ENCODE measurements at places on chromosomes 3 and 15. TPM values are rescaled to one million over a fixed set of nuclear protein-coding genes. Genes with fewer than 3 reads are reported as not detected.
A peak's percentile ranks its signal among the peaks of the same experiment; 100 is the strongest.

SCN11A gene
- not detected for polyA plus RNA-seq

ABHD6 gene
- 8.2 TPM for polyA plus RNA-seq

IL5RA gene
- polyA plus RNA-seq, result 0.58 TPM

CHRM5 gene
- polyA plus RNA-seq, result not detected

SKIL gene
- 4.4 TPM for polyA plus RNA-seq

MCTP2 gene
- polyA plus RNA-seq, result 5.2 TPM

EEFSEC gene
- polyA plus RNA-seq, result 17.8 TPM

PLA2G4B gene
- polyA plus RNA-seq, result 2.8 TPM

KNG1 gene
- not detected for polyA plus RNA-seq

KLF15 gene
- not detected for polyA plus RNA-seq

MED12L gene
- polyA plus RNA-seq, result not detected

PATL2 gene
- 7.5 TPM for polyA plus RNA-seq

CA12 gene
- not detected for polyA plus RNA-seq

GRCh38 chr3:70233812-70234211, 78.6 kb downstream of the MDFIC2 start:
- no peak for DNase-seq

DNA sequence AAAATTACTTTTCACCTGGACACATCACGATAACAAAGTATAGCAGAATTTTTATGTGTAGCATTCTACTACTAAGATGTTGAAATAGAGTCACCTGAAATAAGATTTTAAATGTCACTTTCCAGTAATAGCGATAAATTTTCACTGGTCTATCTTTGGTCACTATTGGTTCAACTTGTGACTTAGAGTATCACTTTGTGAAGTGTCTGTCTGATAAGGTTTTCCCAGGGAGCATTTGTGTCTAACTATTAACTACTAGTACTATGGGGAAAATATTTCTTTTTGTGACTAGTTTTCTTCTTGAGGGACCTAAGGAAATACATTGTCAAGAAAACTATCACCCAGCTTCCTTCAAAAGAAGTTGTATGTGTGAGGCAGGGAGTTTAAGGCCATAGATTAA, 11.0 kb downstream of the TRPC1 start:
- DNase-seq, result no peak

DNA sequence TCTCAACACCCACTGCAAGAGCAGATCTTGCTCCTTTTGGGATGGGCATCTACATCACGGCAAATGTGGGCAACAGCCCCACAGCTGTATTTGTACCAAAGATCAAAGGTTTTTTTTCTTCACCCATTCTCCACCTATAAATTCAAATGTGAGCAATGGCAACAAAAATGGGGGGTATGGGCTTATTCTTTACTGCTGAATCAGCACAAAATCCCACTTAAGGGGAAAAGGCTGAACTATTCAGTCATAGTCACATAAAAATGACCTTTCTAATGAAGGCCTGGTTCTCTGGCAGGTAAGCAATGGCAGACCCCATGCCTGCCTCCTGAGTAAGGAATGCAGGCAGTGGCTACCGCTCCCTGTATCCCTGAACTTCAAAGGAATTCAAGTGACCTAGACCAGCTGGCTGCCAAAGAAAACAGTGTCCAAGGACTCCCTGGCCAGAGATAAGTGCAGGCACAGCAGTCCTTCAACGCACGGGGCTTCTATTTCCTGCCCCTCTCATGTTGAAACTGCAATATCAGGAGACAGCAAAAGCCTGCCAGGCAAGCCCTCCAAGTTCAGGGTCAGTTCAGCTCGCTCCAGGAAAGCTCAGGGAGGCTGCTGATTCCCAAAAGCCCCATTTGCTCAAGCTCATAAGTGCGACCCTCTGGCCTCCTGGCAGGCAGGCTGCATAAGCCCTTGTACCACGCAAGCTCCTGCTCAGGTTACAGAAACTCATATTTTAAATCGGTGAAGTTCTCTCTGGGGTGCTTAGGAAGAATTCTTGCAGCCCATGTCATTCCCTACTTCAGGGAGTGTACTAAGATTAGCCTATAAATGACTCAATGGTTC, 134.1 kb downstream of the PDZRN3 start:
- no peak for DNase-seq

- no peak for DNase-seq
Observed at GRCh38 chr3:194178669-194179068, 42.7 kb downstream of the HES1 start.

DNA sequence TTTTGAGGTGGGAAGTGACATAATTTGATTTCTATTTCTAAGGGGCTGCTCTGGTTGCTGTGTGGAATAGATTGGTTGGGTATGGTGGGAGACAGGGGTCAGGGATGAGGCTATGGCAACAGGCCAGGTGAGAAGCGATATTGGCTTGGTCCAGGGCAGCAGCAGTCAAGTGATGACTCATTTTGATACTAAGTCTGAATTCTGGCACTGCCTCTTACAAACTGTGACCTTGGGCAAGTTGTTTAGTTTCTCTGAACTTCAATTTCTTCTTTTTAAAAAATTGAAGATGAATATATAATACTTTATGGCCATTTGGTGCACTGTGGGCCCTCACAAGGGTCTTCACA, 40.4 kb upstream of the CLSTN2 start:
- no peak for DNase-seq

DNA sequence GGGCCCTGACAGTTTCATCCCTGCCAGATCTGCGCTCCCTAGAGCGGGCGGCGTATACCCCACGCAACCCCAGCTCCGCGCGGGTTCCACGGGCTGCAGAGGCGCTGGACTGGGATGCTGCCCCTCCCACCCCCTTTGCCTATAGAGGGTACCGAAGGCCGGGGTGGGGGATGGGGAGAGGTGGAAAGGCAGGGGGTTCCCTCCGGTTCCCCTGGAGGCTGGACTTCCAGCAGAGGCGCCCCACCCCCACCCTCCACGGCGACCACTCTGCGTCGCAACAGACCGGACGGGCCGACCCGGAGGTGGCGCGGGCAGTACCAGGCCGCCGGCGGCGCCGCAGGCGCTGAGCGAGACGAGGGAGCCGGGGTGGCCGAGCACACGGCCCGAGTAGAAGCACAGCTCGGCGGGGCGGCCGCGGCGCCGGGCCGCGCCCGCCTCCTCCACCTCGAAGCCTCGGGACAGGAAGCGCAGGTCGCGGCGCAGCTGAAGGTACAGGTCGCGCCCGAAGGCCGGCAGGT, 995 bp downstream of the ADAMTS17 start:
- DNase-seq, result no peak

GRCh38 chr3:188779281-188779980, 392.3 kb upstream of the TPRG1 start:
- no peak for DNase-seq

DNA sequence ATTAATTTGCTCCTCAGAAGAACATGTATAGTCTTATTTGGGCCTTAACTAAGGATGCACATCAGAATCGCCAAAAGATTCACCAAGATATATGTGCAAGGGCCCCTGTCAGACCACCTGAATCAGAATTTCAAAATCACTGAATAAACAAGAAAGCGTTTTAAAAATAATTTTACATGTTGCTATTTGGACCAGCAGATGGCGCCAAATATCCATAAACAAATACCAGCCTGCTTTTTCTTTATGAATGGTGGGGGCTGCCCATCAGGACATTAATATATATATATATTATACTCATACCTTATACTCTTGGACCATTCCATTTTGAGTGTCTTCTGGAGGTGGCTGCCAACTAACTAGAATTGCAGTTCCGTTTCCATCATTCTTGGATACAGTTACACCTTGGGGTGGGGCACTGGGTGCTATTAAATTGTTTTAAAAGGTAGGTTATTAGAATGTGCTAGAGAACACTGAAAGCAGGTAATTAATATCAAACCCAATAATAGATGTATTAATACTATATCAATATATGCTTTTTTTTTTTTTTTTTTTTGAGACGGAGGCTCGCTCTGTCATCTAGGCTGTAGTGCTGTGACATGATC, 1108.3 kb downstream of the ROBO1 start:
- no peak for DNase-seq

DNA sequence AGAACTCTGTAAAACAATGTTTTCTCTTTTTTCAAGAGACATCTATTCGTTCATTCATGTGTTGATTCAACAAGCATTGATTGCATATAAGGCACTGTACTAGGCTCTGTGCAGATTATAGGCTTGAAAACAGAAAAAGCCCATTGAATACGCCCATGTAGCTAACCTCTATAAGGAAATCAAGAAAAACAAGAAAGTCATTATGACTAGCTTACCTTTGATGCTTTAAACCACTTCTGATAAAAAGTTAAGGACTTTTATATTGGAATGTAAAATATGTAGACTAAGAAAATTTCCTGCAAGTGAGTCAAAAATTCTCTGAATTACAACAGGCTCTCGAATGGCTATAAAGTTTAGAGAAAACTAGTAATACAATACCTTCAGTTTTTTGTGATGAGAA, 92.5 kb downstream of the BDH1 start:
- no peak for DNase-seq

GRCh38 chr3:65334045-65334665, 646.4 kb upstream of the ADAMTS9 start:
- DNase-seq, result no peak

DNA sequence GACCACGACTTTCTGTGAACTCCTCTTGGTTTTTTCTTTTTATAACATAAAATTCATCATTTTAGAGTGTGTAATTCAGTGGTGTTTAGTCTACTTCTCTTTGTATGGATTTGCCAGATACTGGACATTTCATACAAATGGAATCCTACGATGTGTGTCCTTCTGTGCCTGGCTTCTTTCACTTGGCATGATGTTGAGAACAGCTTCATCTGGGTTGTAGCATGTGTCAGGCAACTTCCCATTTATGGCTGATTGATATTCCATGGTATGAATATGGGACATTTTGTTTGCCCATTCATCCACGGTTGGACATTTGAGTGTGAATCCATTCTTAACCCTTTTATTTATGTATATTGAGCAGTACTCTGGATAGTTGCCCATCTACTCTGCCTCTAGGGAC, 82.7 kb upstream of the KLF13 start:
- no peak for DNase-seq

DNA sequence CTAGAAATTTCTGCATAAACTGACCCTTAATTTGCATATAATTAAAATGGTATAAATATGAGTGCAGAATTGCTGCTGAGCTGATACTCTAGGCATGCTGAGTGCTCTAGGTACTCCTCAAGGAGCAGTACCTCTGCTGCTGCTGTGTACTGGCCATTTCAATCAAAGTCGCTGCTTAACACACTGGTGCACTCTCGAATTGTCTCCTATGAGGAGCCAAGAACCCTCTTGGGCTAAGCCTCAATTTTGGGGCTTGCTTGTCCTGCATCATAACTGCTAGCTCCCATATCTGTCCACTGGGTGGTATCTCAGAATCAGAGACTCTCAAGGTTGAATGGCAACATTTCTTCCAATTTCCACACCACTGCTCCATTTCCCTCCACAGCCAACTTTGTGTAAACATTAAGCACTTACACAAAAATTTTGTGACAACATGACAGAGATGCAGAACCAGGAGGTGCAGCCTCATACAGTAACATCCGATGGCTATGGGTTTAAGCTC, 82.5 kb downstream of the XXYLT1 start:
- DNase-seq, result no peak

GRCh38 chr3:189909573-189909972, 211.1 kb downstream of the P3H2 start:
- DNase-seq, result no peak

DNA sequence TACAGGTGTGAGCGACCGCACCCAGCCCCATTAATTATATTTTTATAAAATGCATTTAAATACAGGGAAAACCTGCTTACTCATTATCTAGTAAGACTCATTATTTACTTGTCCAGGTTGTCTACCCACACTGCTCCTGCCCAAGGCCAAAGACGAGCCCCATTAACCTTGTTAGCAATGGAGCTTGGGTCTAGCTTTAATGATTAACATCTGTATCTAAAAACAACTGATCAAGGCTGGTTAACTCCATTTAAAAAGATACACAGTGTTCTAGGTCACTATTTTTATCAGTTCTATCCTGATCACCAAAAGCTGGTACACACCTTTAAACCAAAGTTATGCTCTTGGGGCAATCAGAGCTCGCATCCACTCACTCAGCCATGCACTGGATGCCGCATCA, 10.4 kb upstream of the NCKIPSD start:
- DNase-seq, result no peak

- DNase-seq, result no peak
Observed at GRCh38 chr3:45473841-45474240, 85.5 kb downstream of the LARS2 start.

DNA sequence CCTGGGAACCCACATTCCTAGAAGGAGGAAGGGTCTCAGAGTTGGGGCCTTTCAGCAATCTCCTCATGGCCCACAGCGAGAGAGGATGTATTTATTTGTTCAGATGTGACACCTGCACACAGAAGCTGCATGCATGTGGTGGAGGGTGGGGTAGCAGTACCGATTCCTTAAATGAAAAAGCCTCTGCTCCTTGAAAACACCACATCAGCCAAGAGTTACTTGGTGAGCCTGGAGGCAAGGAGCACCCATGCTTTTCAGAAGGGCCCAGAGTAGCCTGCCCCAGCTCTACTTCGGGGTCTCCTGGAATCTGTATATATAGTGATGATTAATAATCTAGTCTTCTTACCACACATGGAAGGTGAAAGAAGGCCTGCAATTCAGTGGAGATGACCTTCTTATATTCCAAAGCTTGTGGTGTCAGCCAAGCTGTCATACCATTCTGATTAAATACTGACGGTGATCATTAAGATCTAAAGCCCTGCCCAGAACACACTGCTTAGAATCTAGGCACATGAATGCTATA, 33.5 kb downstream of the SEMA6D start:
- DNase-seq, result no peak

DNA sequence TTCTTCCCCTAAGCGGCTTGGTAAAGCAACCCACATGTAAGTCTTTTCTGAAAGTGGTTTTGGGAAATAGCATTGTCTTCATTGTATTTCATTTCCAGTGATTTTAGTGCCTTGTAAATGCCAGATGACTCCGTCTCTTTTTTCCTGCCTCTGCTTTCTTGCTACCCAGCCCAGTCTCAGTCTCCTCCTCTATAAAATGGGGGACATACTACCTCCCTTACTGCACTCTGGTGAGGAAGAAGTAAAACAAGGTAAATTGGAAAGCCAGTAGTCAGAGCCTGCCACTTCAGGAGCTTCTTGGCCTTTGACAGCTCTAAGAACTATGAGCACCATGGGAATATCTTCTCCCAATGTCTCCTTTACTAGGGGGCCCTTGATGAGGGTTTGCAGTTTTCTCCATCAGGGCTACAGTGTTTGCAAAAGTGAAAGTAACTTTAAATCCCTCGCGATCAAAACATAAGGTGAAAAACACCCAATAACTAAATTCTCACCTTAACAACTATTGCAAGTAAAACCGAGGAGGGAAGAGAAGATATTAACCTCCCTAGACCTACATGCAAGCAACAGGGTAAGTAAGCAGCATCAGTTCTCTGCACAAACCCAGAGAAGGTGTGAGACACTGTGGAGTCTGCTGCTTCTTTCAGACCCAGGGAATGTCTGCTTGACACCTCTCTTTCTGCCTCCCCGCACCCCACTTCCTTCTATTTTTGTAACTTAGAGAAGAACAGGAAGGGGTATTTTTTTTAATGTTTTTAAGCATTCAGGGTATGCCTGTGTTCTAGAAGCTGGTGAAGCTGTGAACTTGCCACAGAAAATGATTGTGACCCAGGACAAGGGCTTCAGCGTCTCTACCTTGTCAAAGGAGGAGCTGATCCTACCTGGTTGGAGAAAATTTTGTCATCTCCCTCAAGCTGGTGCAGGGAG, 159.1 kb upstream of the EOMES start:
- peak; percentile 71 for DNase-seq
